ENCODE measurements at places on chromosomes 5 and 9.

GRCh38 chr5:54753034-54753433, 232.4 kb downstream of the ESM1 start:
- peak; percentile 71 for DNase-seq

DNA sequence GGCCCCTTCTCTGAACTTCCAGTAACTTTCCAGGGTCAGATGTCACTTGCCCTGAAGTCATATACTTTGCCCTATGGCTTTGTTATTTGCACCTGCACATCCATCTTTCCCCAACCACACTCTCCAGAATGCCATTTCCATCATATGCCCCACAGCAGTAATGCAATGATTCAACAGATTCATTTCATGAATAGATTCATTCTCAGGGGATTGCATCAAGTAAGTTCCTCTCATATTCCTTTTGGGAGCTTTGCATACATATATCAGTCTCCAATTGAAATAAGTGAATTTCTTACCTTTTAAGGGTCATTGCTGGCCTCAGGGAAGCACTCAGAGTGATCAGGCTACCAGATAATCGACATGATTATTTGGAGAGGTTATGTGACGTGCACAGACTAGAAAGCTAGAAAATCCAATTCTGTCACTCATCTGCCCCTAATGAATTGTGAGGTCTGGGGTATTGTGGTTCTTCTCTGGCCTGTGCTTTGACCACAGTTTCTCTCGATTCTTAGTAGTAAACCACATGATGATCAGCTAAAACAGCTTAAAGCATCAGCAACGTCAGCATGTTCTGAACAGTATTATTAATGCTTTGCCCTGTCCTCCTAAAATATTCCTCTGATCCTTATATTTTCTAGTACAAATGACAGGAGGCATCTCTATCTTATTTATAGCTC, 179.9 kb downstream of the ATPSCKMT start:
- DNase-seq, result no peak

DNA sequence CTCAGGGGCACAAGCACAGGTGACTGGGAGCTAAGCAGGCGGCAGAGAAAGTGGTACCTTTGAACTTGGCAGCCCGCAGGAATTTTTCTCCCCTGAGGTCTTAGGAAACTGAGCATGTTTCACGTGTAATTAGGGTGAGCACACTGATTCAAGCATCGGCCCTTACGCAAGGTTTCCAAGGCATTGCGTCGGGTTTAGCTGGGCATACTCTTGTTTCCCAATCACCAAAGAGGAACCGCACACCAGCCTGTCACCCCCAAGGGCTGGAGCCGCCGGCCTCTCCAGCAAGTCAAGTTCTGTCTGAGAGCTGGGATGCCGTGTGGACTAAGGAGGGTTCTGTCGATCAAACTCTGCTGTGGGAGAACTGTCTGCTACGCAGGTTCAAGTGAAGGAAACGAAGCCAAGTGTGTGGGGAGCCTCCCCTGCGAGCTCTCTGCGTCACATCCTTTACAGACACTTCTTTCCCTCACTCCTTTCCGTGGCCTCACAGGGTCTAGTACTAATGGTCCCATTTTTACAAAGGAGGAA, 53.0 kb downstream of the ERGIC1 start:
- DNase-seq, result no peak

DNA sequence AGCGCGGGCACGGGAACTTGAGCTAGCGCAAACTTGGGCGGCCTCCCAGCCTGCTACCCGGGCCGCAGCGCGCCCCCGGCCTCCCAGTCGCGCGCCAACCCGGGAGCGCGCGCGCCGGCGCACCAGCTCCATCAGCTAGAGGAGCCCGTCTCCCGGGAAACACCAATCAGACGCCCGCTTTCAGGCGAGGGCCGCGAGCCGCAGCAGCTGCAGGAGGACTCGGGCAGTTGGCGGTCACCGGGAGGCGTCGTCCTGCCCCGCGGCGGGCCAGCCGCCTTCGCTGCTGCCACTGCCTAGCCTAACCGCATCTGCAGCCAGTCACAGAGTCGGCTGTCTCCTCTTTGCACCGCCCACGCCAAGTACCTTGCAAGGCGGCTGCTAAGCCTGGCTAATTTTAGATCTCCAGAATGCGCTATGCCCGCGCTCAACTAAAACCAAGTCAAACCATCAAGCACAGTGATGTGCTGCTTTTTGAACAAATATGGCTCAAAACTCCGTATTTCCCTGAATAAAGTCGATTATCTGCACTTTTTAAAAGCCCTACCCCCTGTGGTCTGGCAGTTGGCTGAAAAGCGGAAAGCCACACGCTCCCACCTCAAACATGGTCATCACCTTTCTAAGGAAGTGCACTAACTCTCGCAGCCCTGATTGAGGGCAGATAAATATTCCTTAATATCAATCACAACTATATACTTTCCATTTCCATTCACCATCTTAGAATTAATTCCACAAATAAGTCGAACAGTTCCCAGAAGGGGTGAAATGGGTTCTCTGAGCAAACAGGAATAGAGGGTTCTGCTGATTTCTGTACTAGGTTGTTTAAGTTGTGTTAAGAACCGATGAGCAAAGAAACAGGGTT, 221.8 kb downstream of the MEF2C start:
- DNase-seq, result peak; percentile 90

- DNase-seq, result no peak
Measured at GRCh38 chr5:89758146-89758545, 651.4 kb downstream of the CETN3 start.

DNA sequence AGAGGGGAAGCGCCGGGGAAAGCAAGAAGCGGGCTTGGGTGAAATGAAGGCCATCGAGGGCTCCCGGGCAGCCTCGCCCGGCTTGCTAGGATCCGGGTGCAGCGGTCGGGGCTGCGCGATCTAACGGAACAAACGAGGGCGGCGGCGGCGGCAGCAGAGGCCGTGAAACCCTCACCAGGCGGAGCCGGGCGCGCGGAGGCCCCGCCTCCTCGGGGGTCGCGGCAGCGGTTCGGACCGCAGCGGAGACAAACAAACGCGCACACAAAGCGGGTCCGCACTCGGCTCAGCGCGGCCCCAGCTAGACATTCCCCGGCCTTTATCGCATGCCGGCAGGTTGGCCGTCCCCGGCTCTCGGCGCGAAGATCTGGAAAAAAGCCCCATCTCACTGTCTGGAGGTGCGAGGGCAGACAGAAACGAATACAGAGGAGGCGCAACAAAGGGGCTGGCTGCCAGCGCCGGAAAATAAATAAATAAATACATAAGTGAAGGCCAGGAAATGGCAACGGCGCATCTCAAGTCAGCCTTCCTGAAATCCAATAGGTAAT, 10.5 kb upstream of the TRIM36 start:
- peak; percentile 58 for DNase-seq

DNA sequence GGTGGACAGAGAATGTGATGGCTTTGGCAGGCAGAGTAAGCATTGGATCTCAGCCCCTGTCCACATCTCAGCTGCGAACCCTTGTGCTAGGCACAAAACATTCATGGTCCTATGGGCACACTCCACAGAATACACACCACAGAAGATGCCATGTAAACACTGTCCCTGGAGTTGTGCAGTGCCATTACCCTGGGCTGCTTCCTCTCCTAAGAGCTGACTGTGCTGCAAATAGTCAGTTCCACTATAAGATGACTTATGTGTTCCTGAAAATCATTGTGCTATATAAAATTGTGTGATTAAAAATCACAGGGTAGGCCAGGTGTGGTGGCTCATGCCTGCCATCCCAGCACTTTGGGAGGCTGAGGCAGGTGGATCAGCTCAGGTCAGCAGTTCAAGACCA, 31.9 kb upstream of the ATP6V1G1 start:
- no peak for DNase-seq

- DNase-seq, result peak; percentile 54
Measured at GRCh38 chr5:76175821-76176403, 92.7 kb downstream of the SV2C start.

- DNase-seq, result peak; percentile 57
Measured at GRCh38 chr5:125484742-125485641, 738.6 kb upstream of the ZNF608 start.

DNA sequence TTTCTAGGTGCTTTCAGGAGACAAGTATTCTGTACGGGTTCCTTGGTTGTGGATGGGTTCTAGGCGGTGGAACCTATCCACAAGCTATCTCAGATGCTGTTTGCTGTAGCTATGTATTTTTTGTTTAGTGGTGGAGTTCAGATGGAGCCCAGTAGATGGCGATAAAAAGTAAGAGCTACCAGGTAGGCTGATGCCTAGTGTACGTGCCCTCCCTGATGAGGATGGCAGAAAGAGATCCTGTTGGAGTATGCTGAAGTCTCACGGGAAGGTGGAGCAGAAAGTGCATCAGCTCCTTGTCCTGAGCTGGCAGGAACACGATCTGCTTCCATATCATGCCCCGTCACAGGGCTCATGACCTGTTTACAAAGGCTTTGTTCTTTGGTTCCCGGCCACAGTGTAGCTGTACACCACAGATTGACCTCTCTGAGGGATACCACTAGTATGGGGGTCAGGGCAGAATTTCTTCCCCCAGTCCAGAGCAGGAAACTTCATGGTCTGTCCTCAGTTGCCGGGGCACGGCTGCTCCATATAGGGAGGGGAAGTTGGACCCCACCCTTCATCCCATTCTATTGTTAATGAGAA, 12.6 kb upstream of the UGT3A2 start:
- peak; percentile 71 for DNase-seq

DNA sequence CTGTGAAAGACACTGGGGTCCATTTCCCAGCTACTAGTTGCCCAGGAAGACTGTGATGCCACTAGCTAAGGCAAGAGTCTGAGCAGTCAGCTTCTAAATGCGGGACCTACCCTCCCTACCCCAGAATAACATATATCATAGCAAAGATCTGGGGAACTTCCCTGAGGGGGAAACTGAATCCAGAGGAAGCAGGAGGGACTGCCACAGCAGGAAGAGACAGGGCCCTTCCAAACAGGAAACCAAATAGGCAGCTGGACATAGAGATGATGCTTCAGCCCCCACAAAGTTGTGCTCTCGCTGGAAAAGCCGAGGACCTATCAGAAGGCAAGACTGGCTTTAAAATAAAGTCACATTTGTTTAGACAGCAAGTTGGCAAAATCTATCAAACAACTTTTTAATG, 51.1 kb downstream of the KLHL3 start:
- DNase-seq, result peak; percentile 31

GRCh38 chr5:141488591-141489561, at the start of gene PCDHGC5:
Gene PCDHGC5 (plus strand): TSS chr5:141489081. CDS start chr5:141489241, 160 bp downstream.
- DNase-seq, result no peak

GRCh38 chr5:140349244-140349643, 2.8 kb upstream of the HBEGF start:
- no peak for DNase-seq

DNA sequence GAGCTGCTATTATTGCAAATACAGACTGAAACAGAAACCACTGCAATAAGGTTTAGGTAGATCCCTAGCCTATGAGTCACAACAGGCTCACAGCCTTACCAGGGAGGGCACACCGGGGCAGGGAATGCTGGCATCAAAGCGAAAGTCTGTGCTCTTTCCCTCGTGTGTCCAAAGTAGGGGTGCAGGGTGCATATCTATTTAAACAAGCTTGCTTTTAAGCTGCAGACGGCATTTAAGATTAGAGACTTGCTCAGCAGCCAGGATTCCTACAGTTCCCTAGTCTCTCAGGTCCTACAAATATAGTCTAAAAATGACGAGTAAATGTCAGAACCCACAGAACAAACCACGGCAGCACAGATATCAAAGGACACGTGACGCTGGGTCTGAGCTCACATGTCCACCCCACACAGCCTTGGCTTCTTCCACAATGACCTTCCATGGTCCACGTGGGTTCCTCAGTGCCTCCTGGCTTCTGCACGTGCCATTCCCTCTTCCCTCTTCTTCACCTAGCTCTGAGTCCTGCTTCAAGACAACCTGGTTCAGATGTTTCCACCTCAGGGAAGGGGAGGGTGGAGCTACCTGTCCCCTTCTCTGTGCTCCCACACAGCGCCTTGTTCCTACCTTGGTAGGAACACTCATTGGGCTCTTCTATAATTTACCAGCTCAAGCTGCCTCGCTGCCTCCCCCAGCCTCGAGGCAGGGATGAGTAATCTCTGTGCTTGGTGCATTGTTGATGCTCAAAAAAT, 193.2 kb downstream of the MAPKAP1 start:
- DNase-seq, result no peak

DNA sequence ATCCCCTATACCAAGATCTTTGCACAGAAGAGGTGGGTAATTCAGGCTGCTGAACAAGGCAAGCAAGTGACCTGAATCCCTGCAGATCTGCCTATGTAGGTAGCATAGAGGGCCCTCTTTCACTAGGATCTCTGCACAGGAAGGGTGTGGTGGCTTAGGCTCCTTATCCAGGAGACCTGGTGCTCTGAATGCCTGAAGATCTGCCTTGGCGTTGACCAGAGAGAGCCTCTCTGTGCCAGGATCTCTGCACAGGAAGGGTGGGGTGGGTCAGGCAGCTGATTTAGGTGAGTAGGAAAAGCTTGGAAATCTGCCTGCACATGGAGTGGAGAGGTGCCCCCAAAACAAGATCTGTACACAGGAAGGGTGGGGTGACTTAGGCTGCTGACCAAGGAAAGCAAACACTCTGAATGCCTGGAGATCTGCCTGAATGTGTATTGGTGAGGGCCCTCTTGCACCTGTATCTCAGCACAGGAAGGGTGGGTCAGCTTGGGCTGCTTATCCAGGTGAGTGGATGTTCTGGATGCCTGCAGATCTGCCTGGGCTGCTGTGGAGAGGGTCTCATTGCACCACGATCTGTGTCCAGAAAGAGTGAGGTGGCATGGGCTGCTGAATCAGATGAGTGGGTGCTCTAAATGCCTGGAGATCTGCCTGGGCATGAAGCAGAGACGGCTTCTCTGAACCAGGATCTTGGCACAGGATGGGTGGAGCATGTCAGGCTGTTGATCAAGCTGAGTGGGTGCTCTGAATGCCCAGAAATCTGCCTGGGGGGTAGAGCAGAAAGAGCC, 365.9 kb downstream of the DMAC1 start:
- DNase-seq, result no peak

GRCh38 chr9:14722391-14723035, at the start of gene CER1:
Gene CER1 (minus strand): TSS chr9:14722733. CDS start chr9:14722672, 61 bp downstream.
- DNase-seq, result no peak

GRCh38 chr9:95810133-95810532, 65.4 kb upstream of the ERCC6L2 start:
- no peak for DNase-seq

DNA sequence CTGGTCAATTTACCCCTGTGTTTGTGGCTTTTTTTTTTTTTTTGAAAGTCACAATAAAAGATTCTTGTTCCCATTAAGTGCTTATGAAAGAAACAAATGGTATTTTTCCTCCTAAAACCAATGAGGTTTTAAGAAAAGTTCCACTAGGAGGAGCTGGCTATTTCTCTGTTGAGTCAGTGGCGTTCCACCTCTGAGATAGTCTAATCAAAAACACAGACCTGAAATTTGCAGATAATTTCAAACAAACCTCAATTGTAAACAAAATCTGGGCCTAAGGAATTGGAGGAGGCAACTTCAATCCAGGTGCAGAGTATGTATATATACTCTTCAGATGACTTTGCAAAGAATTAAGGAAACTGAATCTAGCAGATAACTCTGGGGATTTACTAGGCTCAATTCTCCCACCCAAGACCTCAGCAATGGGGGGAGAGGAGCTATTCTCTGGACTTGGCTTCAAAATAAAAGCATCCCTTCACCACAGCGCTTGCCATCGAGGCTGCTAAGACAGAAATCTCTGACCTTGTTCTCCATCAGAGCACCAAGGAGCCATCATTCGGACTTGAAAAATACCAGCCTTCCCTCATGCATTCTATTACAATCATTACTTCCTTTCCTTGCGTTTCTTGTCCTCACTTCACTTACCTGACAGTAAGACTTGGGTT, 52.4 kb downstream of the FANCC start:
- DNase-seq, result no peak

Measured in KBM-7 (cell line).